ENCODE measurements at places on chromosomes 16 and 17.

DNA sequence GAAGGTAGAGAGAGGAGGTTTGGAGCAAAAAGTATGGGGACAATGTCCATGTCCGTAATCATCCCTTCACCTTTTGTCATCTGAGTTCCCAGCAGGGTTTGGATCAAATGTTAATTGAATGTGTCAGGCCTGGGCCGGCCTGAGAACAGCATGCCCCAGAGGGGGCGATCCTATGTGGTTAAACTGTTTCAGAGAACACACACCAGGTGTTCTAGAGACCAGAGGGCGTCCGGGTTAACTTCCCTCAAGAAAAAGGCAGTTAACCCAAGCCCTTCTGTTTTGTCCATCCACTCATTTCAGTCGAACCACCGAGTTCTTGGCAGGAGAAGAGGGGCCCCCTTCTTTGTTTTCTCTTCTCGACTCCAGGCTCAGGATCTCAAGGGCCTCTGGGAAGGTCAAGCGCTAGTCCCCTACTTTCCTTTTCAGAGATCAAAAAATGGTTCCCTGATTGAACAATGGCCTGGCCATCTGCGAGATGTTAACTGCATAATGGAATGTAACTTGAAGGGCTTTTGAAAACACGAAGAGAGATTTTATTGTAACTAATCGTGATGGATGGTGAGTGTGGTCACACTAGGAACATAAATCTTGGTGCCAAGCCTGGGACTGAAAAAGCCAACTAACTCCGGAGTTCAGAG is 142.5 kb downstream of the IRX3 start:
- DNase-seq: no peak

GRCh38 chr16:22970209-22970865 is 156.4 kb downstream of the HS3ST2 start:
- DNase-seq: no peak

- no peak for DNase-seq
Observed at GRCh38 chr16:5386989-5387388, 289.4 kb upstream of the EEF2KMT start.

DNA sequence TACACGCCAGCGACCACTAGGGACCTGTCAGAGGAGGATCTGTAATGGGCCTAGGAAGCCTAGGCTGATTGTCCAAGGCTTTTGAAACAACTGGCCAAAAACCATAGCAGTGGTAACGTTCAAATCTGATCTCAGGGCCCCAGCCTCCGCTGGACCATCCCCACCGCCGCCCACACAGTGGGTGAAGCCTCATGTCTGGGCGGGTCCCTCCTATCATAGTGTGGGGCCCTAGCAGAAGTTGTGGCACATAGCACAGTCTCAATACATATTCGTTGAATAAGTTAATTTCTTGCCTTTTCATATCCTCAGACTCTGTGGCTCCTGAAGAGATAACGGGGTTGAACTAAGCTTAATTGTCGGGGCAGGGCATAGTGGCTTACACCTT is 818 bp downstream of the DPH1 start:
- DNase-seq: no peak

DNA sequence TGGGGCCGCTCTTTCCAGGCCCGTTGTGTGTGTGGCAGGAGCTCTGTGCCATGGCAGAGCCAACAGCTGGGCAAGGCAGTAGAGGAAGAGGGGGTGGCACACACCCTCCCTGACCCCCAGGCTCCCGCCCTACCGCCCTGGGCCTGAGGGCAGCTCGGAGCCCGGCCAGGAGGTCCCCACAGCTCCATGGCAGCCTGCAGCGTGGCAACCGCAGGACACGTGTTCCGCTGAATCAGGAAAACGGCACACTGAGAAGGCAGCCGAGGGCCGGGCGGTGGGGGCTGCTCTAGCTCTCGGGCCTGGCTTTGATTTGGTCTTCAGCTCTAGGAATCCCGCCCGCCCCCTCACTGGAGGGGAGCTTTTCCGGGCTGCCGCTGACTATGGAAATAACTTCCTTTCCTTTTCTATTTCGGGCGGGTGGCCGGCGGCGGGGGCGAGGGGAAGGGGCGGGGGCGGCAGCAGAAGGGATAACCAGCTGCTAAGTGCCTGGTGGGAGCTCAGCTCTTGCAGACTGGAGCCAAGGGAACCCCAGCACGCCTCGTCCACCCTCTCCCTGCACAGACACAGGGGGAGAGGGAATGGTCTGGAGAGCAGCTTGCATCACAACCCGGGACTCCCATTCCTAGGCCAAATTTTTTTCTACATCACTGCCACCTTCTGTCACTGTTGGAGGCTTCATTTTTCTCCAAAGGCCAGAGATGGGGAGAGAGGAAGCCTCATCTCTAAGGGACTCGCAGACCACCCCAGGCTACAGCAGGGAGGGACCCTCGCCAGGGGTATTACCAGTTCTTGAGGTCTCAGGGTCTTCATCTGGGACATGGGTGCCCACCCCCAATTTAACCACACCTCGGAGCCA is 24.8 kb upstream of the MRPS23 start:
- DNase-seq: no peak

GRCh38 chr17:17768424-17769088 is 68.2 kb downstream of the SREBF1 start:
- no peak for DNase-seq

- DNase-seq: no peak
Observed at GRCh38 chr16:2337431-2338296, 2.9 kb downstream of the ABCA3 start.

DNA sequence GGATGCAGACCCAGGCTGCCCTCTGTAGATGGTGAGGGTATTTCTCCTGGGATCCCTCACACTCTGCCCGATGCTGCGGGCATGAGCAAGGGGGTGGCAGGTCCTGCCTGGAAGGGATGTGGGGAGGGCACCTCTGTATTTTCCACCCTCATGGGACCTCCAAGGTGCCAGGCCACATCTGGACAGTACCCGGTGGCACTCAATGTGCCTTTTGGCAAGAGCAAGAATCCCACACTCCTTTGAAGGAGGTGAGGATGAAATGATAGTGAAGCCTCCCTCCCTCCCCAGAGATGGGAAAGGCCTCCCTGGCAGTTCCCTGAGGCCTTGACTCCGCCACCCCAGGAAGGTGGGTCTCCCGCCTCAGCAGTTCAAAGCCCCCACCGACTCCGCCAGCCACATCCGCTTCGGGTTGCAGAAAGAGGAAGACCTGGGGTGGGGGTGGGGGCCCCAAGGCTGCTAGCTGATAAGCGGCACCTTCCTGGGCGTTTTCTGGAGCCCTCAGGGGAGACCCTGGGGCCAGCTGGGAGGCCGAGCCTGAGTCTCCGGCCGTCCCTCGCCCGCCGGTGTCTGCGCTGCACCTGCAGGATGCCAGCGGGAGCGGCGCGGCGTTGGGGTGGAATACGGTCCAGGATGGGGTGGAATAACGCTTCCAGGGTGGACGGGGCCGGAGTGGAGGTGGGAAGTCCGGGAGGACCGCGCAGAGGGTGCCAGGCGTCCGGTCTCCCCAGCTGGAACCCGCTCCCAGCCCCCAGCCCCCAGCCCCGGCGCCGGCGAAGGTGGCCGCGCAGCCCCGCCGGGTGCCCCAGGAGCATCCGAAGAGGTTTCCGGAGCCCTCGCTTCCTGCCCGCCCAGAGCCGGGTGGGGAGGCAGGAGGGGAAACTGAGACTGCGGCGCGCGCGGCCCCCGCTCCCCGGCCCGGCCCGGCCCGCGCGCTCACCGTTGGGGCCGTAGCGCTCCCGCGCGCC is 718 bp downstream of the ATP2A3 start:
- DNase-seq: no peak

GRCh38 chr17:29933379-29933778 is 3.4 kb upstream of the SSH2 start:
- DNase-seq: no peak

- no peak for DNase-seq
Observed at GRCh38 chr17:689556-690275, 24.9 kb downstream of the VPS53 start.

GRCh38 chr17:49252148-49252695 is 21.6 kb upstream of the PHOSPHO1 start:
- DNase-seq: no peak

DNA sequence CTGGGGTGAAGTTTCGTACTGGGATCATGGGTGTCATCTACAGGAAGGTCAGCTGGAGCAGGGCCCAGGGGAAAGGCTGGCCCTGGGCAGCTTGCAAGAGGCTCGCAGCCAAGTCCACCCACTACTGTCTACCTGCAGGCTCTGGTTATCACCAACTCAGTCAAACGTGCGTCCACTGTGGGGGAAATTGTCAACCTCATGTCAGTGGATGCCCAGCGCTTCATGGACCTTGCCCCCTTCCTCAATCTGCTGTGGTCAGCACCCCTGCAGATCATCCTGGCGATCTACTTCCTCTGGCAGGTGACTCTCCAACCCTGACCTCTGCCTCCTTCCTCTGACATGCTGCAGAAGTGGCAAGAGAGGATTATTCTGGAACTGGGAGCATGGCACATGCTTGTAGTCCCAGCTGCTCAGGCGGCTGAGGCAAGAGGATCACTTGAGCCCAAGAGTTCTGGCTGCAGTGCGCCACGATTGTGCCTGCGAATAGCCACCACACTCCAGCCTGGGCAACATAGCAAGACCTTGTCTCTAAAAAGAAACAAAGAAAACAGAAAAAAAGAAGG is 29.2 kb downstream of the ABCC3 start:
- DNase-seq: no peak

- DNase-seq: no peak
Observed at GRCh38 chr16:1920727-1921171, 2.5 kb upstream of the HS3ST6 start.

DNA sequence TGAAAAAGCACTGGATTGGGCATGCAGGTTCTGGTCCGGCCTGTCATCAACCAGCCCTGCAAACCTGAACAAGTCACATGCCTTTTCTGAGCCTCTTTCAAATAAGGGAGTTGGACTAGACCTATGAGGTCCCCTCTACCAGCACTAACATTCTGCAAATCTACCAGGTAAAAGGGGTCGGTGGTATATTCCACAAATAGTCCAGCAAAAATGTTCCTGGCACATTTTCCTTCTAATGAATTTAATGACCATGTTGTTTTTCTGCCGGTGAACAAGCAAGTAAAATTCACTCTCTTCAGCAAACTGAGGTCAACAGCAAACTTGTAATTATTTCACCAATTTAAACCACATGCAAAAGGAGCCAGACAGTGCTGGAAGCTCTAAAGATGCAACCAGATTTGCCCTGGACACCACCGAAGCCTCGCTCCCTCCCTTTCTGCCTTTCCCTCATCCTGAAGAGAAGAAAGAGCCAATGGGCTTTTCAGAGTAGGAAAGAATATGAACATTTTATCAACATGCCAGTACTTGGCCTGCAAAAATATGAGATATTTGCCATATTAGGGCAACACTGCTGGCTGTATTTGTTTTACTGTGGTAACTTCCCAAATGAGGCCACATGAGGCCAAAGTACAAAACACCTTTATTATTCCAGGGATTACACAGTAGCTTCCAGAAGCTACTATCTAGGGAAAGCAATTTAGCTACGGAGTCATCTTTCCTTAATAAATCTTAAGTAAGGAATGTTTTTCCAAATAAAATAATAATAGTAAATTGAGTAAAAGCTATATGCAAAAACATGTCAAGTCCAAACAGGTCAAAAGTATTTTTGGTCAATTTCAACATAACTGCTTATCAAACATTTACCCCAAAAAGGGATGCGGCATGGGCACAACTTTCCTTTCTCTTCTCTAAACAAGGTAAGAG is 45.0 kb downstream of the USP31 start:
- DNase-seq: no peak

DNA sequence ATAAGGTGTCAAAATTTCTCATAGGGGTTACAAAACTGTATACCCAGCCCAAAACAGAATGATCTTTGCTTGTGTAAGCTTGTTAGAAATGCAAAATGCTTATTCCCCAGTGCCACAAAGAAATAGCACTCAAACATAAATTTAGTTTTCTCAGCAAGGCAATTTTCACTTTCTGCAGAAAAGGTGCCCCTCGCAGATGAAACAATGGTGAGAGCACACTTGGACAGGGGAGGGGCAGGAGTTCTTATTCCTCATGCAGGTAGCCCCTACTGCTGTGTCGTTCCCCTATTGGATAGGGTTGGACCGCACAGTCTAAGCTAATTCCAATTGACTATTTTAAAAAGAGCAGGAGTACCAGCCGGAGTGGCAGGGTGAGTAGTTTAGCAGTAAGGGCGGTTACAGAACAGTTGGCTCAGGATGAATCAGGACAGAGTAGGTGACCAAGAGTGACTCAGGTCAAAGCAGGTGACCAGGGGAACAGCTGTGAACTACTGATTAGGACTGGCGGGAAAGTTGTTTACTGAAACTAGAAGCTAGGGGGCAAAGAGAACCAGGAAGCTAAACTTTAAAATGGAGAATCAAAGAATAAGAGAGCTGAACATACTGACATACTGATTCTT is 5.5 kb upstream of the LDHD start:
- DNase-seq: no peak

DNA sequence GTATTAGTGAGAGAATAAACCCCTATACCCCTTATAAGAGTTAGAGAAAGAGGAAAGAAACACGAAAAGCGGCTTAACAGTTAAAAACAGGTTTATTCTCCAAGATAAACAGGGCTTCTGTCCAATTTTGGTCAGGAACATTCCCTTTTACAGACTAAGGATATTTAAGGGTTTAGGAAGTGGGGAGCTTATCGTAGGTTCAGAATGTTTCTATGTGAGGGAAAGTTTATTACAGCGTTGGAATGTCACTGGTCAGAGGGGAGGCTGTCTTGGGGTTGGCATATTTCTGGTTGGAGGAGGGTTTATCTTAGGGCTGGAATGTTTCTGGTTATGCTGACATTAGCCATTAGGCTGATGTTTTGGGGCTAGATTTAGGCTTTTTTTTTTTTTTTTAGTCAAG is 34.1 kb upstream of the WWOX start:
- no peak for DNase-seq

- DNase-seq: no peak
Observed at GRCh38 chr16:88524973-88525662, 45.1 kb upstream of the ZC3H18 start.

DNA sequence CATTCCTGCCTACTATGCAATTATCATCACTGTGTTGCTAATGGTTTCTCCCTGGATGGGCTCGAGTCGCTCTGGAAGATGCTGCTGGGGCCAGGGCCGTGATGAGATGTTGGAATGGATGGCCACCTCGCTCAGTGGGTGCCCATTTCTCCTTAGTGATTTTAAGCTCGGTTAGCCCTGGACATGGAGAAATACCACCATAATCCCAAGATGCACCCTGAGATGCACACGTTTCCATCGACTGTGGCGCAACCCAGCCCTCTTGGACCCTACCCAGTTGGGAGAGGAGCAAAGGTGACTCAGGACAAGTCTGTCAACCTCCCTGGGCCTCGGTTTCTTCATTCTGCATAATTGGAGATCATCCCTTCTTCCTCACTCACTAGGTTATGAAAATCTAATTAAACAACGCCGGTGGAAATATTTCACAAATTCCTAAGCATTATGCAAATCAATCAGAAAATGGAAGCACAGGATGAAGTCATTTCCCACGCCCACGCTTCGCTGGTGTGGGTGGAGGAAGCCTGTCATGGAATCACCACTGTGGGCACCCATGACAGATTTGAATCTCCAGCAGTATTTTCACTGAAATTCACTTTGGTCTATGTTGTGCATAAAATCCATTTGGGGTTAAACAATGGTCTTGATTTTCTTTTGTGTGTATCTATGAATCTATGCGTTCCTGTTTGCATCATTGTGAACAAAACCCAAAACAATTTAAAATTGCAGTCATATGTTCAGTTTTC is 195.2 kb downstream of the AXIN2 start:
- no peak for DNase-seq

GRCh38 chr17:79671085-79671694 is 59.6 kb upstream of the ENPP7 start:
- DNase-seq: no peak
